Left ventricle myocardium superior (tissue), 1 donor: ENCODE measurements at places on chromosomes 2 and 18. TPM values are rescaled to one million over a fixed set of nuclear protein-coding genes. Genes with fewer than 3 reads are reported as not detected.
A peak's percentile ranks its signal among the peaks of the same experiment; 100 is the strongest.

GRCh38 chr2:26016012-26016705 is 17.7 kb upstream of the RAB10 start:
- no peak for DNase-seq

DNA sequence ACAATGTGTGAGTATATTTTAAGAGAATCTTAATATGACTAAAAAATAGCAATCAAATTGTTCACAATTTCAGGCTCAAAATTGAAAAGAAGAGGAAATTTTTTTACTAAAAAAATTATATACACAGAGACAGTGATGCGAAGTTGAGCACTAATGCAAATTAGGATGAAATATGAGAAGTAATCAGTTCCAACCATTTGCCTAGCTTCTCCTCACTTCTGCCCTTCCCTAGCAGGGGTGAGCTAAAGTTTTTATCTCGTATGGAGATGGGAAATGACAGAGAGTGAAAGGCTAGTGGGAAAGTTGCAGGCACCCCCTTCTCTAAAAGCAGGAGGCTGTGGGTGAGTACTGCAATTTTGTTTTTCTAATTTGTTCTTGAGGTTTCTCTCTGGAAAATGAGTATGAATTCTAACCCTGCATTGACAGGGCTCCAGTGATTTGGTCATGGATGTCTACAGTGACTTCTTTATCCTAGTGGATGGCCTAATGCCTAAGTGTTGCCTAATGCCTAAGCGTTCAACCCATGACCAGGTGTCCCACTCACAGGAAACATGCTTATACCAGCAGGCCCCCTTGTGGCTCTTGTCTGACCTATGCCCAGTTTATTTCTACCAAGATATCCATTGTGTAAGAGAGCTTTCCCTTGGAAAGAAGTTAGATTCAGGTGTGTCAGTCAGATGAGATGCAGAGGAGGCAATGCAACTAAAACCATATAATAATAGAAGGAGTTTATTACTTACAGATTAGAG is 78.0 kb upstream of the HNMT start:
- no peak for DNase-seq

DNA sequence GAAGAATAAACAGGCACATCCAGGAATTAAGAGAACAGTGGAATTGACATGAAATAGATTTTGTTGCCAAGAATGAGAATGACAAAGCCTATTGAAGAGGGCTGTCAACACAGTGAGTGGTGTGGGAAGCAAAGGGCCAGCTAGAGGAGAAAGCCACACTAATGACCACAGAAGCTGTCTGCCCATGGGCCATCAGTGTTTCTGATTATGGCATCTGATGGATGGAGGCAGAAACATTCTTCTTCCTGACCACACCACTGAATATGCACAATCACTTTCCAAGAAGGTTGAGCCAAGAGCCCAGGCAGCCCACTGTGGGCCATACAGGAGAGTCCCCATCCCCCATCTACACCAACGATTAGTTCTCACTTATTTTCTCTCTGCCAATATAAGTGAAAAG is 146.0 kb upstream of the SH3BP4 start:
- no peak for DNase-seq

DNA sequence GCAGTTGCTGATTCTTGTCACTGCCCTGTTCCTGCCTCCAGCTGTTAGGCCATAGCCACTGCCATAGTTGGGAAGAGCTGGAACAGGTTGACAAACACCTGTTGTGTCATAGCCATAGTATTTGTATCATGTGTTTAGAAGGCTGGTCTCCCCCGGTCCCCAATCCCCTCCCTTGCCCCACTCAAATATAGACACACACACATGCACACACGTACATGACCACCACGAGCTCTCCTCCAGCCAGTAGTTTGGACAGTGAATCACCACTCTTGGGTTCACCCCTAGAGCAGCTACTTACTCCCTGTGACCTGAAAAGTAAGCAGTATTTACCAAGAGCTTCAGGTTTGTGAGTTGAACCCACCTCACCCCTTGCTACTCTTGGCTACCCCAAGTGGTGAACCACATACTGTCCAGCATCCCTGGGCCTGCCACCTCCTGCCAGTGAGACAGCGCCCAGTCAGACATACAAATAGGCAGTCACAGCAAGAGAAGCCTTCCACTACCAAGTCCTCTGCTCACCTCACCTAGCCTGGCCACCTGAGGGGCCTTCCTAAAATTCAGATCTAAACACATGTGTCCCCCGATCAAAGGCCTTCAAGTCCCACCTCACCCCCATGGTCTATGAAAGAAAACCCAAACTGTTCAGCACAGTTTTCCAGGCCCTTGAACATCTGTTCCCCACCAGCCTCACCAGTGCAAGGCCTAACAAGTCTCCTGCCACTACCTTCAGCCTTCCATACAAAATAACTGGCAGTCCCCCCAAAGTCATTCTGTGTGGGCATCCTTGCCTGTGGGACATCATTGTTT is 7.1 kb downstream of the PCBP1 start:
- DNase-seq = no peak

GRCh38 chr2:5946225-5947115 is 254.3 kb downstream of the SOX11 start:
- no peak for DNase-seq

DNA sequence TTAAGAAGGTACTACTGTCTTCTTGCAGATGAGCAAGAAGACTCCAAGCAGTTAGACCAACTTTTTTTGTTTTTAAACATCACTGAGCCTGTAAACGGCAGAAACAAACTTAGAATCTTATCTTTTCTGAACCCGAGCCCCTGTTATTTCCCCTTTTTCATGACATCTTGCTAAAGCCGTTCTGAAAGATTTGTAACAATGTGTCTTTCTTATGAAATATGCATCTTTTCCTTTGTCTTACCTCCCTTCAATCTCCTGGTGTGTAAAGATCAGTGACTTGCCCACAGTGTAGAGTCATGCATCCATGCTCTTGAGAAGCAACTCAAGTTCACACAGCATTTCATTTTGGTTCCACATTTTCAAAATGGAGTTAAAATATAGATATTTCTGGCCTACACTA is 288.8 kb upstream of the CELF4 start:
- no peak for DNase-seq

DNA sequence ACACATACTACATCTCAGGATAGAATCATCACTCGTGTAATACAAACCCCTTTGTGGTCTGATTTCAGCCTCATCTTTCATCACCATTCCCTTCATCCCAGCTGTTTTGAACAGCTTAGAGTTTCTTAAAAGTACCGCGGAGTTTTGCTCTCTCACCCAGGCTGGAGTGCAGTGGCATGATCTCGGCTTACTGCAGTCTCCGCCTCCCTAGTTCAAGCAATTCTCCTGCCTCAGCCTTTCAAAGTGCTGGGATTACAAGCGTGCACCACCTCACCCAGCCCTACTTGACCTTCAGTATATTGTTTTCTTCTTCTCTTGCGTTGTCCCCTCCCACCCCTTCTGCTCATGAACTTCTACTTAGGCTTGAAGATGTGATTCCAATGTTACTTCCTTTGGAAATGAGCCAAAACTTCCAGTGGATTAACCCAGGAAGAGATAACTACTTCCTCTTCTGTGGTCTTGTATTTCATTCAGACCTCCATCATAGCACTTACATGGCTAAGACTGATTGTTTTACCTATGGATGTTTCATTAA is 15.8 kb downstream of the ERLEC1 start:
- DNase-seq = no peak

DNA sequence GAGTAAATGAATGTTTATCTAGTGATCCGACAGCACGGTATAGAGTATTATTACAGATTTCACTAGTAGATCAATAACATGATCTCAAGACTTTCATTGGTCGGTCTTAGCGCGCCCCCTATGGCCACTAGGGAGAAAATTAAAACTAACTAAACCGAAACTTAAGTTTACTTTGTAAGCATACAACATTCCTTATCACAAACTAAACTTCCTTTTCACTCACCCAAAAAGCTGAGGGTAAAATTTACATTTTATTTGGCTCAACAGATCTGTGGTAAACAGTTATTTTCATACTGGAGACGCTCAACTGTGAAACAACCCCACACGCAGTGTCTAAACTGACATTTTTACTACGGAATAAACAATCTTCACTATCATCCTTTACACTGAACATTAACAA is 215.6 kb upstream of the MAP2 start:
- peak; percentile 29 for DNase-seq

DNA sequence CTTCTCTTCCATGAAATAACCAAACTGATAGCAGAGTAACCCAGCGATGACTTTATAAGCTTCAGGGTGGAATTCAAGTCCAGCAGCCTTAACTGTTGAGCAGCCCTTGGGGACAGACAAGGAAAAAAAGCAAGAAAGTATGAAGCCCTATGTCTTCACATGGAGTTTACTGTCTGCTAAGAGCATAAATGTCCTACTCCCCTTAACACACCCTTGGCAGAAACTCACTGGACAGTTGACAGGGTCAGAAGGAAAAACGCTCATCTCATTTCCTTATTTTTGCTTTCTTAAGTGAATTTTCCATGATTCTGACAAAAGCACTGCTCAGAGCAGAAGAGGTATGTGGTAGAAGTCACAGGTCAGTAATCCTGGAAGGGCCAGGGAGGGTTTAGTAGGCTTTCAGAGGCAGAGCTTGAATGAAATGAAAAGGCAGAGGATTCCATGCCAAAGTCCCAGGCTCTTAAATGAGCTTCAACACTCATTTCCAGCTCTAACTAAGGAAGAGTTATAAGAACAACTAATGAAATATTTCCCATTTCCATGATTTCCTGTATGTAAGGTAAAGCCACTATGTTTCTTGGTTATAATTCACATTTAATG is 683.3 kb upstream of the KLHL29 start:
- no peak for DNase-seq

DNA sequence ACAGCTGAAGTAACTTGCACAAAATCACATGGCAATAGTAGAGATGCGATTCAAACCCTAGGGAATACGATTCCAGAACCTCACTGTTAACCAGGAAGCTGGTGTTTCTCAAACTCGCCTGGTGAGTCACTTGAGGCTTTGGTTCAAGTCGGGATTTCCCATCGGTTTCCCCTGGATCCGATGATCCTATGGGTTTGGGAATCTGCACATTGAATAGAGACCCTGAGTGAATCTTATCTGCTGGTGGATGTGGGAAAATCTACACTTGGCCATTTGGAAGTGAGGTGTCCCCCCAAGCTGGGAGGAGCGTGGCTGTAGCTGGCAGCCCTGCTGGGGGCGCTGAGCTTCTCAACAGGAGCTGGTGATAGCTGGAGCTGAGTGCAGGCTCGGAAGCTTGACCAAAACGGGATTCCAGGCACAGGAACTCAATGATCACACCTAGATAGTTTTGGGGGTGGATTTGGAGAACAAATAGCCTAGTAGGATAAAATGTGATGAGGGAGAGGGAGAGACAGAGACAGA is 135.4 kb downstream of the PRKCE start:
- DNase-seq = no peak

GRCh38 chr2:43676322-43677050 is at the start of gene C1GALT1C1L:
Gene C1GALT1C1L, minus strand, starts transcription at chr2:43676429. Its CDS starts 107 bp downstream, at chr2:43676322.
- DNase-seq = peak; percentile 78

- no peak for DNase-seq
Observed at GRCh38 chr2:124112966-124113365, 87.9 kb downstream of the CNTNAP5 start.

GRCh38 chr2:6231166-6231565 is 539.0 kb downstream of the SOX11 start:
- DNase-seq = no peak

DNA sequence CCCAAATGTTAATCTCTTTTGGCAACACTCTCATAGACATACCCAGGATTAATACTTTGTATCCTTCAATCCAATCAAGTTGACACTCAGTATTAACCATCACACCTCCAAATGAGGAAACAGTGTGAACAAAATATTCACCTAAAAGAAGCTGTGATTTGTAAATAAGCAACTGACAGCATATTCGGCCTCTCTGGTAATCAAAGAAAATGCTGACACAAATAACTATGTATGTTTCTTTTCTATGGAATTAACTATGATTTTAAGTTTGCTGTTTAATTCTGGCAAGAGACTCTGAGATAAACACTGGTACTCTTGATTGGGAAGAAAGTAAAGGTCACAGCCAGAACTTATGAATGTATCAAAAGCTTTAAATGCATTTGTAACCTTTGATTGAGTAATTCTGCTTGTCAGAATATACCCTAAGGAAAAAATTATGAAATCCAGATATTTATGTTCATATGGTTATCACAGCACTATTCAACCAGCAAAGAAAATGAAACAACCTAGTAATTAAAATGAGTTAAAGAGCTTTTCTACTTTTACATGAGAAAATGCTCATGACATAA is 3.6 kb upstream of the GYPC start:
- DNase-seq = no peak

DNA sequence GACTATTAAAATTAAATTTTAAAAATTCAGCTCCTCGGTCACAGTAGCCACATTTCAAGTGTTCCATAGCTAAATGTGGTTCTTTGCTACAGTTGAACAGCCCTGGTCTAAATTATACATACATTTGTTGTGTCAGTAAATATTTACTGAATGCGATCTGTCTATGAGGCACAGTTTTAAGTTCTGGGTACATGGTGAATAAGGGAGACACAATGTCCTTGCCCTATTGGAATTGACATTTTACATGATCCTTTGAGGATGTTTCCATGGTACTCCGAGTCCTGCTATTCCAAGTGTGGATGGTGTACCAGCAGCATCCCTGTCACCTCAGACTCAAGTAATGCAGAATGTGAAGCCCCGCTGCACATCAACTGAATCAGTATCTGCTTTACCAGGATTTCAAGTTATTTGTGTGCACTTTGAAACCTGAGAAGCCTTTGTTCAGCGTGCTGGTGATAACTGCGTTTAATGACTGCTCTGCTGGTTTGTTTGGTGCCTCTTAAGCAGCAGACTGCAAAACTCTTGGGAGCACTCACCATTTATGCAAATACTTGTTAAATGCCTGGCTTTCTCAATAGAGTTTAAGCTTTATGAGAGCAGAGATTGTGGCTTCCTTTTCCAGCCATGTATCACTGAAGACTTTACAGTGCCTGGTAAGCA is 1.5 kb downstream of the GALNT1 start:
- no peak for DNase-seq

GRCh38 chr18:59357928-59358327 is 1.1 kb downstream of the LMAN1 start:
- no peak for DNase-seq

GRCh38 chr18:75255094-75255493 is 44.5 kb downstream of the TSHZ1 start:
- no peak for DNase-seq

GRCh38 chr2:71997843-71998242 is 149.8 kb downstream of the CYP26B1 start:
- no peak for DNase-seq

The CDH2 gene
- total RNA-seq = 321 TPM

The MAB21L4 gene
- not detected for total RNA-seq

The AMER3 gene
- not detected for total RNA-seq

The PRKRA gene
- 48.8 TPM for total RNA-seq

The RIT2 gene
- total RNA-seq = not detected

The NGEF gene
- total RNA-seq = not detected

The SLC4A3 gene
- 456 TPM for total RNA-seq

The SCN9A gene
- total RNA-seq = 1.3 TPM
